ENCODE measurements at places on chromosomes 4 and X.

GRCh38 chrX:45862801-45863200 lies 662.1 kb upstream of the DIPK2B start:
- no peak for DNase-seq

- no peak for DNase-seq
Observed at GRCh38 chr4:188263321-188263720, 124.1 kb downstream of the TRIML1 start.

- DNase-seq = no peak
Observed at GRCh38 chrX:85544609-85545008, 165.1 kb upstream of the POF1B start.

GRCh38 chr4:110164251-110164650 lies 34.2 kb downstream of the ELOVL6 start:
- no peak for DNase-seq

- no peak for DNase-seq
Observed at GRCh38 chr4:95263391-95263790, 285.4 kb downstream of the UNC5C start.

GRCh38 chr4:130131536-130131935 lies 1035.6 kb downstream of the C4orf33 start:
- DNase-seq = no peak

DNA sequence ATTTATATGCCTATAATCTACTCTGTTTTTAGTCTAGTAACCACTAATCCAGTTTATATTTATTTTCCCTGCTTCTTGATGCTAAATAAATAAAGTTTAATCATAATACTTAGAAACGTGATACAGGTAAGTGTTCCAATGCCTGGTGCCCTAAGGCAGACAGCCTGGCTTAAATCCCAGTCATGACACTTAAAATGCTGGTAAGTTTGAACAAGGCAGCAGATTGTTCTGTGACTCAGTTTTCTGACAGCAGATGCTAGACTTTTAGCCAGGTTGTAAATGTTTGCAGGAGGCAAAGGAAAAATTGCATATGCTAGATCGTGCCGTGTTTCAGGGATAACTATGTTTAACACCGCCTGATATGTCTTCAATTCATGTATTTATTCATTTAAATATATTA lies 2661.6 kb downstream of the PCDH7 start:
- no peak for DNase-seq

GRCh38 chr4:3292571-3293400 lies at the start of gene RGS12:
TSS of gene RGS12 (plus strand) at chr4:3293021. CDS start at chr4:3316171, 23,150 bp downstream.
- DNase-seq = peak; percentile 80

DNA sequence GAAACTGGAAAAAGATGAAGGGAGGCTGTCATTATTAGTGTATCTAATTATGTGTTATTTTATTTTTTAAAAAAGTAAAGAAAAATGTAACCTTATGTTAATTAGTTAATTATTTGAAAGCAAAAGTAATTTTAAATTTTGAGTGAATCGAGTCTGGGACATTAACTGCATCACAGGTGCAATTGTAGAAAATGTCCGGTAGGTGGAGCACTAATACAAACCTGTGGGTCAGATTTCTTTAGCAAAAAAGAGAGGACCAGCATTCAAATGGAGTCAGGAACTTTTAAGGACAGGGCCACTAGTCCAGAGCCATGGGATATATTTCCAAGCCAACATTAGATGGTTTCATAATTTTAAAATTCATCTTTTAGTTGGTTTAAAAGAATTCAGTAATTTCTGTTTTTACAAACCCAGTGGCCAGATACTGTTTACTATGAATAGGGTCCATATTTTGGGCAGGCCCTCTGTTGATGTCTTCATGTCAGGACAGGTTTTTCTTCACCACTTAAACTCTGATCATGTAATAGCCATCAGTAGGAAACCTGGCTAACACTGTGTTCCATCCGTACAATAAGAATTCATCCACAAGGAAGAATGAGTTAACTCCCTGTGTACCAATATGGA lies 27.2 kb downstream of the BST1 start:
- no peak for DNase-seq

DNA sequence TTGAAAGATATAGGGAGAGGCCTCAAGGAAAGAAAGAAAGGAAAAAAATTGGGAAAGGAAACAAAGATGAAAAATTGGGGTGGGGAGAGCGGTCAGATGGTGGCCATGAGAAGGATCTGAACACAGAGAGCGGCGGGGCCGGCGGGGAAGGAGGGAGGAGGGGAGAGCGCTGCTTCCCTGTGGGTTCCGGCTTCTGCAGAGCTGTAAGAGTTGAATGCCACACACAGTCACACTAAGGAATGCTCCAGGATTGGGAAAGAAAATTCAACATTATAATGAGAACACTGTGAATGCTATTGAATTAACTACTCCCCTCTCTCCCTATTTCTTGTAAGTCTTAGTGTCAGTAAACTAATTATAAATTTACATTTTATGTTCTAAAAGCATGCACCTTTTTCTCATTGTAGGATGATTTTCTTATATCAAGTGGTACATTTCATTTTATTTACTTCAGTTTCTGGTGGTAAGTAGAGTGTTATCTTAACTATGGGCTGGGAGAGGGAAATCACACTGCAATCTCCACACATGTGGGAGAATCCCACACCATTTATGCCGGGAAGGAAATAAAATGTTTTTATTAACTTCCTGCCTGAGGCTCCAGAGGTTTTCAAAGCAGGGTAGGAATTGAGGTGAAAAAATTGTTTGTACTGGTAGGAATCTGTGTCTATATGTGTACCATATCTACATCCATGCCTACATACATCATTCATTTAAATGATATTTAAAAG lies 904 bp downstream of the F11 start:
- DNase-seq = no peak

GRCh38 chrX:115504167-115504566 lies 56.8 kb upstream of the PLS3 start:
- no peak for DNase-seq

GRCh38 chrX:103378990-103379389 lies 2.7 kb downstream of the BEX3 start:
- no peak for DNase-seq

GRCh38 chrX:11967986-11968869 lies 170.0 kb upstream of the FRMPD4 start:
- DNase-seq = no peak

DNA sequence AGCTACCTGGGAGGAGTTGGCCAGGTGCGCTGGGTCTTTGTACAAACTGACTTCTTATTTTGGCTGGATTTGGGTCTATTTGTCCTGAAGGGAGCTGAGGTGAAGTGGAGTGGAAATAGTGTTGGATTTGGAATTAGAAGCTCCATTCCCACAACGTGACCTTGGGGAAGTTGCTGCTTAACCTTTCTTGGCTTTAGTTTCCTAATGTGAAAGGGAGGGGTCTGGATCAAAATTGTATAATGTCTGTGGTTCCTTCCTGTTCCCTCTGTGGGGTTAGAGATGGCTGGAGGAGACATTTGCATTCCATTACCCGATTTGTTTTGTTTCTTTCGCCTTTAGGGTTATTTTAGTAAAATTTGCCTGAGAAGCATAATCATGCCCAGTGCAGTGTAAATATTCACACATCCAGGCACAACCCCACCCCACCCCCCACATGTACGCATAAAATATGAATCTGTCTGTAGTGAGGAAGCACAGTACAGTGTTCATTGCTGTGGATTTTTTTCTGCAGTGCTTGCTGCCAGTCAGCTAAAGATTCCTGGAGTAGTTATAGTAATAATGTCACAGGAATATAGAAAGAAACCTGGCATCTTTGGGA lies 21.5 kb downstream of the JADE1 start:
- DNase-seq = no peak

- no peak for DNase-seq
Observed at GRCh38 chr4:151991884-151992167, 231.0 kb upstream of the GATB start.

GRCh38 chrX:67563469-67564448 lies 19.9 kb downstream of the AR start:
- DNase-seq = no peak

DNA sequence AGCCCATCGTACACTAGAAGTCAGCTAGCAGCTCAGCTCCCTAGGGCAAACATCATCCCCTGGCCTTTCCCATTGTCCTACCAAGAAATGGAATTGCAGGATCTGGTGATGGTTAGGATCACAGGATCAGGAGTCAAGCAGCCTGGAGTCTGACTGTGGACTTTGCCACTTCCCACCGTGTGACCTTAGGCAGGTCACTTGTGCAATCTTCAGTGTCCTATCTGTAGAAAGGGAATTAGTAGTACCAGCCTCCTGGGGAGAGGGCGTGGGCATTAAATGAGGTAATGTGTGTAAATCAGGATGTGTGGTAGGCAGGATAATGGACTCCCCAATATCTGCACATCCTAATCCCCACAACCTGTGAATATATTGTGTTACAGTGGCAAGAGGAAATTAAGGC lies 38.6 kb upstream of the APLN start:
- no peak for DNase-seq

- DNase-seq = no peak
Observed at GRCh38 chr4:125159001-125159400, 155.8 kb upstream of the FAT4 start.

- no peak for DNase-seq
Observed at GRCh38 chrX:100720301-100720700, 11.6 kb downstream of the SYTL4 start.

- DNase-seq = peak; percentile 13
Observed at GRCh38 chr4:26372525-26373172, 51.8 kb downstream of the RBPJ start.

- no peak for DNase-seq
Observed at GRCh38 chrX:526295-527224, 104.0 kb upstream of the SHOX start.

DNA sequence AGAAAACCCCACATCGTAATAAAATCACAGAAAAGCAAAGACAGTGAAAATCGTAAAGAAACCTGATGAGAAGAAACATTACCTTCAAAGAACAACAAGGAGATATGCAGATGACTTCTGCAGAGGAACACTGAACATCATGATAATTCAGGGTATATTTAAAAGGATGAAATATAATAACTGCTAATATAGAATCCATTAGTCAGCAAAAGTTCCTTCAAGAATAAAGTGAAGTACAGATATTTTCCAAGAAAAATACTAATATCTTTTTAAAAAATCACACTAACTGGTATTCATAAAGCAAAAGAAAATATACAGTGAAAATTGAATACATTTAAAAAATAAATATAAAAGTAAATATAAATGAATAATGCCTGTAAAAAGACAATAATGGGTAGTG lies 176.3 kb upstream of the VEGFC start:
- DNase-seq = no peak

DNA sequence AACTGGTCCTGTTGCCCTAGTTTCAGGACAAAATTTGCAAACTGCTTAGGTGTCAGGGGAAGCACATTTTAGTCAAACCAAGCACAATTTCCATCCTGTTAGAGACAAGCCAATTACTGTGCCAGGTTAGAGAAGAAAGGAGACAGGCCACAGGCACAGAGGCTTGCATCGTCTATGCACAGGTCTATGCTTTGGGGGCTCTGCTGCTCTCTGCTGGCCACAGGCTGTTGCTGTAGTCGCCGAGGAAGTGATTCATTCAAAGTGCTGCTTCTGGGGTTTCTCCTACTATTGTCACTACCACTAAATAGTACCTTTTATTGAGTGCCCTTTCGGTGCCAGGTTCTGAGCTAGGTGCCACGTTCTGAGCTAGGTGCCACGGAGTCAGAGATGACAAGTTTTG lies 45.5 kb downstream of the VGLL1 start:
- DNase-seq = peak; percentile 47

GRCh38 chrX:49925176-49925575 lies 2.8 kb downstream of the CLCN5 start:
- no peak for DNase-seq

GRCh38 chrX:27890611-27891010 lies 82.8 kb downstream of the MAGEB10 start:
- DNase-seq = no peak

- no peak for DNase-seq
Observed at GRCh38 chrX:47212381-47213293, 5.8 kb upstream of the CDK16 start.

- no peak for DNase-seq
Observed at GRCh38 chr4:56426273-56426672, 9.1 kb downstream of the PPAT start.

- DNase-seq = no peak
Observed at GRCh38 chrX:150587585-150588503, 19.4 kb downstream of the MTM1 start.

GRCh38 chrX:119230850-119231249 lies 5.2 kb upstream of the PGRMC1 start:
- no peak for DNase-seq

DNA sequence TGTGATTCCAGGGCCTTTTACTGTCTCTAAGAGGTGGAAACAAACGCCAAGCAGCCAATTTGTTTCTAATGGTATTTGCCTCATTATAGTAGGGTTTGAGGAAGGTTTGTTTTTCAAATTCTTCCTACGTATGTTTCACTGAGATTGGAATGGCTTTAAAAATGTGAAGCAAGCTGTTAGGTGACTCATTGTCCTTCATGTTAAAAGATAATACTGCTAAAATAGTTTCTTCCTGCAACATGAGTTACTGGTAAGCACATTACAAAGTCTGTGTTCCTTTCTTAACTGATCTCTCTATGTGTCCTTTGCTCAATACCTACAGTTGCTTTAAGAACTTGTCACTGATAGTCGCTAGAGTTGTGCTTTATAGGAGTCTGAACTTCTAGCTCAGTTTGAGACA lies 1183.9 kb downstream of the RPA4 start:
- no peak for DNase-seq

GRCh38 chr4:169286562-169287301 lies 16.0 kb upstream of the SH3RF1 start:
- no peak for DNase-seq

DNA sequence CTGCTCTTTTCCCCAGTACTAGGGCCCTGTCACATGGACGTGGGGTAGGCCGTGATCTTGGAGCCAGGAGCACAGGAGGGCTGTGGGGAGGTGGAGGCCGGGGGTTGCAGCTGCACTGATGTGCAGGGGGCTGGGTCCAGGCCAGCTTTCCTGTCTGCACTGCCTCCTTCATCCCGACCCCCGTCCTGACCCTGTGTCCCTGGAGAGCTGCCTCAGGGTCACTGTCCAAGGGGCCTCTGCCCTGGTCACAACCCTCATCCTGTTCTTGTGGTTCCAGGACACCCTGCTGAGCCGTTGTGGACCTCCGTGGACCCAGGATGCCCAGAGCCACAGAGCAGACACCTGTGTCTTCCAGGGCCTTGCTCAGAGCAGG lies 91.7 kb upstream of the ADRA2C start:
- no peak for DNase-seq
